ENCODE measurements at places on chromosomes 2 and 18.

DNA sequence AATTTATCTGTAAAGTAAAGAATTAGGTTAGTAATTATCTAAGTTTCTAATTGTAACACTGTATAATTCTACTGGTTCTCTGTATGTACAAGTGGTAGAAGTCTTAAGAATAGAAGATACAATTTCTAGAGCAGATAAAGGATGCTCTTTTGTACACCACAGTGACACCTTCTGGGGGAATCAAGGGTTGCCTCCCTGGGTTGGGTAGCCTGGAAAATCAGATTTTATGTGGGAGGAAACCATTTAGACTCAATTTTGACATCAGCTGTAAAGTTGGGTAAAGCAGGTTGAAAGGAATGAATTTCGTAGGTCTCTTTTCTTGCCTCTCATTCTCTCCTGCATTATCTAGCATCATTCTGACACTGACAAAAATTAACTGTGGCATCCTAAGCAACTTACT is 354.8 kb downstream of the DCC start:
- no peak for DNase-seq

GRCh38 chr18:22300665-22301636 is 116.8 kb downstream of the CTAGE1 start:
- no peak for DNase-seq

DNA sequence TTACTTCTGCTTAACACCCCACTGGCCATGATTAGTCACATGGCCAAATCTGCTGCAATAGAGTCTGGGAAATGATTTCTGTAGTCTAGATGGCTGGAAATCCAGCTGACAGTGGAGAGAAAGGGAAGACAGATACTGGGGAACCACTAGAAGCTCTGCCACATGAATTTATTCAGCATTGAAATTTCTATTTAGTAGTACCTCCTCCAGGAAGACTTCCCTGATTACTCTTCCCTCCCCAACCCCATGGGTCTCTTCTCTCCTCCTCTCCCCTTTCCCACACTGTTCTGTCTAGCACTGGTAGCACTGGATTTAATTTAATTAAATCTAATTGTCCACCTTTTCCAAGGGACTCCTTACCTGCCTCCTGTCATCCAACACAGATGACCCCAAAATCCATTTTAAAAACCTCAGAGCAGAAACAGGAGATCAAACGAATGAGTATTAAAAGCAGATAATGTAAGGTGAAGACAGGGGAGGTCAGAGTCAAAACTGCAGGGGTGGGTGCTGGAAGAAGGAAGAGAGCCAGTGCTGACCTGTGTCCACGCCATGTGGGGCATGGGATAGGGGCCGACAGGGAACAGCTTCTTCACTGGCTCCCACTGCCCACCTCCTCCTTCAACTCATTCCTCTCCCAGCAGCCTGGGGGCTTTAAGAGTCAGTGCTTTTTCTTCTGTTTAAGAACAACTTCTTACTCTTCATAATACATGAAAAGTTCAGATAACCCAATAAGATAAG is 169.2 kb upstream of the HS6ST1 start:
- DNase-seq, result no peak

DNA sequence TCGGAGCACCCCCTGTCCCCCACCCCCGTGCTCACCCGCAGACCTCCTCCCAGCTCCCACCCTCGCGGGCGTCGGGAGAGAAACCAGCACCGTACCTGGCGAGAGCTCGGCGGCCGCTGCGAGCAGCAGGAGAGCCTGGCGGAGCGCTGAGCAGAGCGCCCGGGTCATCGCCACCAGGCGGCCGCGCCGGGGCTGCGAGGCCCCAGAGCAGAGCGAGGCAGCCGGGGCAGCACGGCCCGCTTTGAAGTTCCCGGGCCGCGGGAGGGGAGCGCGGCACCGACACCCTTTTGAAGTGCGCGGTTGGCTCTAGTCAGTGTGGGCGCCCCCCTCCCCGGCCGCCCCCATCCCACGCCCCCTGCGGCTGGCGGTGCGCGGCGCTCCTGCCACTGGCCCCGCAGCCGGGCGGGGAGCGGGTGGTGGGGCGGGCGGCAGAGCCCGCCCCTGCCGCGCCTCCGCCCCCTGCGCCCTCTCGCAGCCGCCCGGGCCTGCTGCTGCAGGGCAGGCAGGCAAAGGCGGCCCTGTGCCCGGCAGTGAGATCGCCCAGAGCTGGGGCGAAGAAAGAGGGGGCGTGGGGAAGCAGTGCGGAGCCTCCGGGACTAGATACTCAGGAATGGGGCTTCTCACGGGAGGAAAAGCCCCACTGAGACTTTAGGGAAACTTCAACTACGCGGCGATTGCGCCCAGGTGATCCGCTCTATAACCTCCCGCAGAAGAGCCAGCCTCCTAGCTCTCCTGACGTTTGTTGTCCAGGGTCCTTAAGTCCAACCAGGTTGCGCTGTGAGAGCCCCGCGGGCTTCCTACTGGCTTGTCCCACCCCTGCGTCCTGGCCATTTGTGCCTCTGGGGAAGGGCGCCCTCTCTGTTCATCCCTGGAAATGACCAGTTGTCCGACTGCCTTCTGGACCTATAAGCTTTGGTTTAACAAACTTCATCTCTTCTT is at the start of gene ACVR1C:
Gene ACVR1C, minus strand, starts transcription at position 388 of the 939 bp plus-strand sequence. Its CDS starts 220 bp downstream, at position 168.
- peak; percentile 60 for DNase-seq

GRCh38 chr2:69462780-69463179 is 25.5 kb upstream of the NFU1 start:
- no peak for DNase-seq

DNA sequence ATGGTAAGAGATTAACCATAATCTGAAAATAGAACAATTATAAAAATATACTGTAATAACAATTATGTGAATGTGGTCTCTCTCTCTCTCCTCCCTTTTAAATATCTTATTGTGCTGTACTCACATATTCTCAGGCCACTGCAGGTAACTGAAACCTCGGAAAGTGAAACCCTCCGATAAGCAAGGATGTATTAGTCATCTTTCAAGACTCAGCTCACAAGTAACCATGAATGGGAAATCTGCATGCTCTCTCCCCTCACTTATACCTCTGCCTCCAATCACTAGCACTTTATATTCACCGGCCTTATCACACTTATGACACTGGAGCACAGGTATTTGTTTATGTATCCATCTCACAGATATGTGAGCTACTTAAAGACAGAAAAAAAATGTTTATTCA is 139.7 kb downstream of the LRP2 start:
- DNase-seq, result no peak

All from activated T-cell treated with anti-CD3 and anti-CD28 coated beads for 48 hours (primary cell).